ENCODE measurements at places on chromosomes 2 and 18.
A peak's percentile ranks its signal among the peaks of the same experiment; 100 is the strongest.

- DNase-seq: no peak
Observed at GRCh38 chr2:164803776-164804466, 37.7 kb downstream of the COBLL1 start.

DNA sequence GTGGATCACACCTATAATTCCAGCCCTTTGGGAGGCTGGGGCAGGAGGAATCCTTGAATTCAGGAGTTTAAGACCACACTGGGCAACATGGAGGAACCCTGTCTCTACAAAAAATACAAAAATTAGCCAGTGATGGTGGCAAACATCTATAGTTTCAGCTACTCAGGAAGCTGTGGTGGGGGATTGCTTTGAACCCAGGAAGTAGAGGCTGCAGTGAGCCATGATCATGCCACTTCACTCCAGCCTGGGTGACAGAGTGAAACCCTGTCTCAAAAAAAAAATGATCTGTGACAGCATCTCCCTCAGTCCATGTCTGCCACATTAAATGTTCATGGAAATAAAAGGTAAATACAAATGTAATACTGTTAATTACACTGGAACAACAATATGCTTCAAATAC lies 121.4 kb upstream of the COL5A2 start:
- DNase-seq: peak; percentile 62

DNA sequence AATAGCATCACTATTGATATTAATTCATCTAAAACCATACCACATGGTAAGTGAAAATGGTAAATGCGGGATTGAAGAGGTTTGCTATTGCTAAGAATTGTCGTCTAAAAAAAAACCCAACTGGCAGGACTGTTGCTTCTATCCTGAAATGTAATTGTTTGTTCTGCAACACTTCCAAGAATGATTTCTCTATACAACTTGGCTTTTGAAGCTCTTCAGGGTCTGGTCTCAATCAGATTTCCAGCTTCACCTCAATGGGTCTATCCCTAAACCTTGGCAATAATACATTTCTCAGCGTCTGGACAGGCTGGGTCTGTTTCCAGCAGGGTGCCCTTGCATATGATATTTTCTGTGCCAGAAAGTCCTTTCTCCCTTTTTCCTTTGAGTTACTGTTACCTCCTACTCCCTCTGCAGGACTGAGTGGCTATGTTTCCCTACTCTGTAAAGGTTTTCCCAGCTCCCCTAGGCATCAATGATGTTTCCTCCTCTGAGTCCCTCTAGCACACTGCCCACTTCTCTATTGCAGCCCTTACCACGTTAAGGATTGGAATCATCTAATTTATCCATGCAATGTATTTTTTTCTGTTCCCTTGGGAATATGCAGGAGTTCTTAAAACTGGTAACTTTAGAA lies 118.2 kb upstream of the REV1 start:
- DNase-seq: no peak

GRCh38 chr18:24231773-24232735 lies 93.2 kb downstream of the CABYR start:
- DNase-seq: no peak

DNA sequence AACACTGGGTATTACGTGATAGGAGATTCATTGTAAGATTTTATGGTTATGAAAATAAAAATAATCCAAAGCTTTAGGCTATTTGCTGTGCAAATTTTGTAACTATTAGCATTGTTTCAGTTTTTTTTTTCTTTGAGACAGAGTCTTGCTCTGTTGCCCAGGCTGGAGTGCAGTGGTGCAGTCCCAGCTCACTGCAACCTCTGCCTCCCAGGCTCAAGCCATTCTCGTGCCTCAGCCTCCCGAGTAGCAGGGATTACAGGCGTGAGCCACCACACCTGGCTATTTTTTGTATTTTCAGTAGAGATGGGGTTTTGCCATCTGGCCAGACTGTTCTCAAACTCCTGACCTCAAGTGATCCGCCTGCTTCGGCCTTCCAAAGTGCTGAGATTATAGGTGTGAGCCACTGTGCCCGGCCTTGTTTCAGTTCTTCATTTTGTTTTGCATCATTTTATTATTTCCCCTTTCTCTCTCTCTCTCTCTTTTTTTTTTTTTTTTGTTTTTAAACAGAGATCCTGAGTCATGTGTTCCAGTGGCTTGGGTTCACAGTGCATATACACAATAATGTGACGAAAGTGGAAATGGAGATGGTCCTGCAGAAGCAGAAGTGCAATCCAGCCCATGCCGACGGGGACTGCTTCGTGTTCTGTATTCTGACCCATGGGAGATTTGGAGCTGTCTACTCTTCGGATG lies 25.8 kb downstream of the CASP10 start:
- no peak for DNase-seq
